ENCODE measurements at places on chromosomes 2 and 18.

DNA sequence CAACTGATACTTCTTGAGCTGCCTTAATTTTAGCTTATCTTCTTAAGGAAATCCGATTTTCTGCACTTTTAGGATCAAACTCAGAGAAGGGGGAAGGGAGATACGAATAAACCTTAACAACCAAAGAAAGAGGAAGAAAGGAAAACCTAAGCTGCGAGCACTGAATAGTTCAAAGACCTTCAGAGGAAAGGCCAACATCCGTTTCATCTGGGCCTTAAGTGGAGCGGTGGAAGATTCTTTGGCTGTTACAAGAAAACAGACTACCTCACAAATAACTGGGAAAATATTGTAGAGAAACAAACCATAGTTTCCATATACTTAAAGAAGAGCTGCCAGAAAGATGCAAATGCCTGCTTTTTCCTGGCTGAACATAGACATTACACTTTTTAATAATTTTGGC lies 43.6 kb downstream of the VIT start:
- DNase-seq: no peak

DNA sequence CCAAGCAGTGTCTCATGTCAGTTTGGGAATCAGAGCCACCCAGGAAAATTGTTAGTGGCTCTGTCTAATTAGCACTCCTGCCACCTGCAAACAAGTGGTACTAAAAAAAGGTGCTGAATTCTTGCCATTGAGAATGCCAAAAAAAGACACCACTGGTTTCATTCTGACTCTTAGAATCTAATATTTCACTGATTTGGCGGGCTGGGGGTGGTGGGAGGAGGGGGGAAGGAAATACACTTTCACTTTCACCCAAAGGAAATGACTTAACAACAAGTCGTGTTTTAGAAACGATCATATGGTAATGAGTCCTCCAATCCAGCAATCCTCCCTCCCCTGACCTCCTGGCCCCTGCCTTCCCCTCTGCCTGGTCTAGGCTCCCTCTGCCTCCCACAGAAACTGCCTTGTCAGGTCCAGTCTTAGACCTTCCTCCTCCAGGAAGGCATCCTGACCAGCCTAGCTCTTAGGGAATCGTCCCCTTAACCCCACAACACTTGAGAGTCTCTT lies 4.4 kb upstream of the KLHL29 start:
- no peak for DNase-seq

GRCh38 chr2:172968061-172968469 lies 107.6 kb upstream of the MAP3K20 start:
- no peak for DNase-seq

GRCh38 chr2:144467502-144468137 lies 52.3 kb downstream of the ZEB2 start:
- DNase-seq: no peak

- DNase-seq: no peak
Measured at GRCh38 chr2:43944915-43945314, 50.9 kb downstream of the LRPPRC start.

DNA sequence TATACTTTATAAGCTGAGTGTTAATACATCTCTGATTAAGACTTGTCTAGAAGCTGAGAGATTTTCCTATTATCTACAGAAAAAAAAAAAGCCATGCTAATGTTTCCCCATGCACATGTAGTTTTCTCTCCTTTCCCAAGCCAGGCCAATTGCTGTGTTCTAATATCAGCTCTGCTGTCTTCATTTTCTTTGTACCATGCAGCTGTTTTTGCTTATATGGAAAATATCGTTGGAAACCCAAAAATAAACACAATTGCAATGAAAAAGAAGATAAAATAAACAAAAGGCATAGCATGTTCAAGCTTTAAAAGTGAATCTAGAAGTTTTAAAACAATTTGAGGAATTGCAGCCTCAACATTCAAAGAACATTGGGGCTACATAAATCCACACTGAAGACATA lies 817.4 kb upstream of the ACVR2A start:
- DNase-seq: no peak

- DNase-seq: no peak
Measured at GRCh38 chr18:574149-574860, 5.9 kb upstream of the CETN1 start.

DNA sequence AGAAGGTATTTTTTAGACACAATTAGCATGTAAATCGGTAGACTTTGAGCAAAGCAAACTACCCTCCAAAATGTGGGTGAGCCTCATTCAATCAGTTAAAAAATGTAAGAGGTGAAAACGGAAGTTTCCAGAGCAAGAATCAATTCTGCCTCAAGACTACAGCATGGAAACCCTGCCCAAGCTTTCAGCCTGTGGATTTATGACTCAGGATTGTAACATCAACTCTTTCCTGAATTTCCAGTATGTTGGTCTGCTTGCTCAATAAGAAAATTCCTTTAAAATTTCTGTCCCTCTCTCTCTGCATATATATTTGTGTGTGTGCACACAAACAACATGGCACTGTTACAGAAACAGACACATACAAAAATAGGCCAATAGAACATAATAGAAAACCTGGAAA lies 228.6 kb upstream of the DOK6 start:
- no peak for DNase-seq

GRCh38 chr2:11073251-11073650 lies 82.0 kb upstream of the SLC66A3 start:
- DNase-seq: no peak

DNA sequence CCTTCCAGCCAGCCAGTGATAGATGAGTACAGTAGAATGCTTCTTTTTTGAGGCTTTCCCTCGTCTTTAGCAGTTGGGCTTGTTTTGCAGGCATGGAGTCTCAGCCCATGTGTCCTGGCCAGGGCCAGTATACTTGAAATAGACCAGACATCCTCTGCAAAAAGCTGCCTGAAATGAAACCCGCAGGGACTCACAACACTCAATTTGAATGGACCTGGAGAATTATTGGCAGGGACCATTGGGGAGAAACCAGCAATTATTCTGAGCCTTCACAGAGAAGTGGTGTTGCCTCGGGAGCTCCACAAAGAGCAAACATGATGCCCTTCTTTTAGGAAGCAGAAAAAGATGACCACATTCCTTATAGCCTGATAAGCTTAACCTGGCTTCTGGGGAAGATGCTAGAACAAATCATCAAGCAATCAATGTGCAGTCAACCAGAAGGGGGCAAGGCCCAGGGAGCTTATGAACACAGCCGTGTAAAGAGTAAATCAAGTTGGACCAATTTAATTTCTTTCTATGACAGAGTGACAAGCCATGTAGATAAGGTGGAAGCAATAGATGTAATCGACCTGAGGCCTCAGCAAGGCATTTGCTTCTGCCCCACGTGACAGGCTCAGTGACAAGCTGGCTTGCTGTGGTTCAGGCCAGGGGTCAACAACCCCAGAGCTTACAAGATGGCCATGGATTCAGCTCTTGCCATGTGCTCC lies 42.1 kb downstream of the BOD1L2 start:
- DNase-seq: no peak

GRCh38 chr2:191059308-191059707 lies 45.3 kb upstream of the STAT1 start:
- no peak for DNase-seq

DNA sequence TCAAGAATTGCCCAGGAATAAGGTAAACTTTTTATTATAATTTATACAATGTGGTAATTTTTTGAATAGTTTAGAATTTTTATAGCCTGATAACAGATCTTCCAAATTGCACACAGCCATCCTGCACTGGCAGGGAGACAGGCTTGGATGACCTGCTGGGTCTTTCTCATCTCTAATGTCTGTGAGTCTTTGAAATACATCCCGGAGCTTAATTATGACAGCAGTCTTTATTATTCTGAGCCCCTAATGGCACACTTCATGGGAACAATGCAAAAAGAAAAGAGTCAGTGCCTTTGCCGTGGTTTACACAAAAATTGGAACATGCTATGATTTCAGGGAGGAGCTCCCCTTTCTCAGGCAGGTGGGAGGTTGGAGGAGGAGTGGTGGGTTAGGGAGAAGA lies 71.0 kb downstream of the TMEM182 start:
- no peak for DNase-seq

DNA sequence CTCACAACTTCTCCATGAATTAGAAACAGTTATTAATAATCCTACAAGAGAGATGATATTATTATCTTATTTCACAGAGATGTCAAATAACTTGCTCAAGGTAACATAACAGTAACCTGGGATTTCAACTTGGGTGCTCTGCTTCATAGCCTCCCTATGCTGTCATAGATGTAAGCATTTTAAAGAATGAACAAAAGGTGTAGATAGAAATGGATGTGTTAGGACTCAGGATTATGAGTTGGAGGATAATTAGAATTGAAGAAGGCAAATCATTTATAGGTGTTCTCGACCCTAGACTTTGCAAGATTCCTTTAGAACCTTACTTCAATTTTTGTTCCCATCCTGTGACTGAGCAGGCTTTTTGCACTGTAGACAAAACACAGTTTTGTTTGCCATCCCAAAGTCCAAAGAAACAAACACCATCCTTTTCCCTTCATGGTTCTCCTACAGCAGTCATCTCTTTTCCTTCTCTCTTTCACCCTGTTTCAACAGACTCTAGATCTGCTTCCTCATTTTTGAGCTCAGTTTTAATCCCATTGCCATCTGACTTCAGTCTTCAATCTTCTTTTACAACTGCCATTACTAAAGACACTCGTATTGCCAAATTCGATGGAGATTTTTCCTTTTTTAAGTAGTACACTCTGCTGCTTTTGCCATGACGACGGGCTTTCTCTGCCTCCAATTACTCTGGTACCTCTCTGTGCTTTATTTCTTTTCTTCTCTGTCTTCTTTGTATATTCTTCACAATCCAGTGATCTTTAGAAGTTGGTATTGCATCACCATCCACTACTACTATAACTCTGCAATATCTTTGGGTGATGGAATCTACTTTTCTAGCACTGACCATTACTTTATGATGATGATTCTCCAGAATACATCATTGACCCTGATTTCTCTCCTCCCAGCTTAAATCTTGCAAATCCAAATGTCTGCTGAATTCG lies 4.5 kb downstream of the HNMT start:
- no peak for DNase-seq

GRCh38 chr18:77133835-77134496 lies 1.4 kb upstream of the MBP start:
- DNase-seq: no peak

- DNase-seq: no peak
Measured at GRCh38 chr2:241344925-241345651, 11.0 kb upstream of the FARP2 start.

- no peak for DNase-seq
Measured at GRCh38 chr2:205401511-205401910, 280.8 kb upstream of the NRP2 start.

DNA sequence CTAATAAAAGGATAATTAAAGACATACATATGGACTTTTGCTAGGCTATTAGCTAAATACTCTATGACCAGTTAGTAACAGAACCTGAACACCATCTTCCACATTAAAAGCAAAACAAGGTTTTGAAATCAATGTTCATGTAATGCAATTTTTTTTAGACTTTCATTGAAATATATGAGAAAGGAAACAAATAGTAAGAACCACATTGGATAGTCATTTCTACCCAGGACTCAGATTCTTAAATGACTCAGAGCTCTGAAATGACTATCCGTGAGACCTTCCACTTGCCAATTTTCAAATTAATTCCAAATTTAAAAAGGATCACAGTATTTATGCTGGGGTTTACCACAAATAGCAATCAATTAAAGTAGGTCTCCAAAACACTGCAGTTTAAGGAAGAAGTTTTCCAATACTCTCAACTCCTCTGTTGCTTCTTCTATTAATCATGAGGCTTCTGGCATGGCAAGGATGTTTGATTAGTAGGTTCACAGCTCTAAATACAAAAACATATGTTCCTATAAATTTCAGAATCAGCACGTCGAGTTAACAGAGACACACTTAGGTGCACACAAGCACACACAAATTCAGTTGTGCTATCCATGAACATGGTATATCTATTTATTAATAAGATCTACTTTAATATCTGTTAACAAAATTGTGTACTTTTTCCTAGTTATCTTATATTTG lies 841.0 kb downstream of the RNF144A start:
- DNase-seq: no peak

- no peak for DNase-seq
Measured at GRCh38 chr2:102262216-102263129, 48.9 kb upstream of the IL1RL1 start.

GRCh38 chr2:197969391-197969893 lies 165.0 kb downstream of the PLCL1 start:
- DNase-seq: no peak

DNA sequence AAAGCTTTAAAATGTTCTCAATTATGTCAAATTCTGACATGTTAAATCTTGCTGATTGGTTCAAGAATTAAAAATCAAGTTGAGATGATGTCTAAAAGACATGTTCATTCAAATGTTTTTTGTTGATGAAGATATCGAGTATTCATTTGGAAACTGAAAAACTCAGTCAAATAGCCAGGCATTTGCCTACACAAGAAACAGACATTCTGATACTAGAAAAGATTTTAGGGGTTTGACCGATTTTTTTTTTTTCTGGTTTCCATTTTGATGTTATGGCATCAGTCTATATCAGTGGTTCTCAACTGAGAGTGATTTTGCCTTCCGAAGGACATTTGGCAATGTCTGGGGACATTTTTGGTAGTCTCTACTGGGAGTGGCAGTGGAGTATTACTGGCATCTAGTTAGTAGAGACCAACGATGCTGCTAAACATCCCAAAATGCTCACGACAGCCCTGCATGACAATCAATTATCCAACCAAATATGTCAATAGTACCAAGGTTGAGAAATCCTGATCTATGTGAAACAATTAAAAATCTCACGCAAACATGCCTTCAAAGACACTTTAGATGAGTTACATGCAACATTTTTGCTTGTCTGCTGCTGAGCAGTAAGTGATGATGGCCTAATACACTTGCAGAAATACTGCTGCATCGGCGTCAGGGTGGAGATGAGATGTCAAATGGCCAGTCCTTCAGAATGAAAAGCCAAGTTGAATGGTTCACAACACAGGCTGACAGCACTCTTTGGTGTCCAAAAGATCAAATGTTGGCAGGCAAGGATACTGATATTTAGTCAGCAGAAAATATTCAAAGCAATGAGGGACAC lies 12.5 kb downstream of the RASGRP3 start:
- no peak for DNase-seq
